ENCODE measurements at places on chromosomes 13 and 19.

GRCh38 chr19:30209617-30210600 lies 162.3 kb upstream of the ZNF536 start:
- DNase-seq, result no peak

- no peak for DNase-seq
These were observed 915.2 kb downstream of the PCDH9 start for GRCh38 chr13:66314911-66315310.

DNA sequence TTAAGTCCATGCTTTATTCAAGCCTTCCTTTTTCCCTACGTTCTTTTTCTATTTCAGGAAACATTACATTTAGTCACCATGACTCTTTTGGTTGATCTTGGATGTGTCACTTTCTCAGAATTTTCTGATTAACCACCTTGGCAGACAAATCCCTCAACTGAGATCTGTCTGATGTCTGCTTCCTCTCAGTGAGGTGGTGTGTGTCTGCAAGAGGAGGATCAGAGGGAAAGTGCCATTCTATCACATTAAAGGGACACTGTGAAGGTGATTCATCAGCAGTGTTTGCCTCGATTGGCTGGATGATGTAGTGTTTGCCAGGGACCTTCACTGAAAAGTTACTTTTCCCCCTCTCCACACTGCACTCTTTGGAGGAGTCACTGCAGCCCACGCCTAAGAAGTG lies 3.0 kb upstream of the CCNP start:
- DNase-seq, result no peak

DNA sequence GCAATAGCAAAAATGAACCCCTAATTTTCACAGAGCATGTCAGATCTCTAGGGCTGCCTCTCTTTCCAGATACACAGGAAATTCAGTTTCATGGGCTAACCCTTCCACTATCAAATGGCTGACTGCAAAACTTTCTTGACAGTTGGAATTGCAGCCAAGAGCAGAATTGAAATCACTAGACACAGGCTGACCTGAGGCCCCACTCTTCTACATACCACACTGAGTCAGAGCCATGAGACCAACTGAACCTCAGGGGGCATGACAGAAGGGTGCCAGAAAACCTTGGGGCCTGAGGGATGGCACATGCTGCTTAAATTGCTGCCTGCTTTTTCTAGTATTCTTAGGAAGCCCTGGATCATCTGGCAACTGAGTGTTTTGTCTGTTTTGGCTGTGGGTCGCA lies 1.7 kb upstream of the DLEU7 start:
- DNase-seq, result no peak

- DNase-seq, result no peak
These were observed 9.5 kb downstream of the XAB2 start for GRCh38 chr19:7619671-7620441.

- no peak for DNase-seq
These were observed 304 bp downstream of the TSPAN16 start for GRCh38 chr19:11296264-11296663.

DNA sequence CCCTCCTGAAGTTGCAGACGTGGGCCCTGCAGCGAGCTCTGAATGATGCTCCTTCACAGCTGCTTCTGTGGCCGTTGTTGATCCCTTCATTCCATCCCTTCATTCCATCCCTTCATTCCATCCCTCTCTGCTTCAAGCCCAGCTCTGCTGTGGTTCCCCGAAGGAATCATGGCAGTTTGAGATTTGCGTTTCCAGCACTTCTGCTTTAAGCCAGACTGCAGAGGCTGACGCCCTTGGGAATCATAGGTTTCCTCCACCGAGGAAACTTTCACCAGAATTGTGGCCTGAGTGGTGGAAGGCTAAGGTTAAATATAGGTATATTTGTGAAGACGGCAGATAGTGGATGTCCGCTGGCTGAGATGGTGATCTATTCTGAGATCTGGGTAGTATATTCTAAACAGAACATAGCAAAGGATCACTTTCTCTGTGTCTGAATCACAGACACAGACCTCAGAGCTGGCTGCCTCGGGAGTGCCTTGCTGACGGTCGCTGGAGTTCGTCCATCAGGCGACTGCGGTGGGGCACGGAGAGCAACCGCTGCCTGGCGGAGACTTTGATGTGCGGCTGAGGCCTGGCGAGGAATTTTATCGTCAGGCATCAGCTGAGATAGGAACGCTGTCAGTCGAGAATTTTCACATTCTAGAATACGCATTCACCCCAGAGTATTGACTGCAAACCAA lies 42.8 kb upstream of the DCUN1D2 start:
- DNase-seq, result no peak

- DNase-seq, result no peak
These were observed 21.4 kb downstream of the PABPC3 start for GRCh38 chr13:25117312-25117711.

GRCh38 chr19:8240274-8241229 lies 31.4 kb downstream of the CERS4 start:
- peak; percentile 90 for DNase-seq

DNA sequence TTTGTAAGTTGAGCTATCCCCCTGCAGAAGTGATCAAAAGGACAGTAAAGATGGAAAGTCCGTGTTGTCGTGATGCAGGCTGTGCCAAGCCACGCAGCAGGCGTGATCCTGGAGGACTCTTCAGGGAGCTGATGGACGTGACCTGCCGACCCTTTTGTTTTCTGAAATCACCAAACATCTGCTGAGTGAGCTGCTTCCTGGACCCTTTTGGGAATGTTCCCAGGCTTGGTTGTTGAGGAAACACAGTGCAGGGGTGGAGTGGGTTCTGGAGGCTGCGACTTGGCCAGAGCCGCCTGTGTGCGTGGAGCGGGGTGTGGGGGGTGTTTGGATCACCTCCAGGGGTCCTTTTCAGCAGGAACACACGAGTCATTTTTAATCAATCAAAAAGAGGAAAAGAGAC lies 15.4 kb upstream of the CPAMD8 start:
- no peak for DNase-seq

- DNase-seq, result no peak
These were observed 21.5 kb downstream of the ZNF574 start for GRCh38 chr19:42097461-42097860.

- DNase-seq, result no peak
These were observed 7.2 kb downstream of the GAS6 start for GRCh38 chr13:113856716-113857065.

GRCh38 chr13:50629966-50630365 lies 213.5 kb downstream of the DLEU7 start:
- DNase-seq, result no peak

- DNase-seq, result no peak
These were observed 1.9 kb upstream of the MYCBP2 start for GRCh38 chr13:77328819-77329132.
